Muscle of back (tissue), 13 donors: ENCODE measurements at places on chromosomes 5 and 9. TPM values are rescaled to one million over a fixed set of nuclear protein-coding genes. Genes with fewer than 3 reads are reported as not detected.

- no peak for DNase-seq
Observed at GRCh38 chr5:139561655-139562451, 714 bp downstream of the UBE2D2 start.

DNA sequence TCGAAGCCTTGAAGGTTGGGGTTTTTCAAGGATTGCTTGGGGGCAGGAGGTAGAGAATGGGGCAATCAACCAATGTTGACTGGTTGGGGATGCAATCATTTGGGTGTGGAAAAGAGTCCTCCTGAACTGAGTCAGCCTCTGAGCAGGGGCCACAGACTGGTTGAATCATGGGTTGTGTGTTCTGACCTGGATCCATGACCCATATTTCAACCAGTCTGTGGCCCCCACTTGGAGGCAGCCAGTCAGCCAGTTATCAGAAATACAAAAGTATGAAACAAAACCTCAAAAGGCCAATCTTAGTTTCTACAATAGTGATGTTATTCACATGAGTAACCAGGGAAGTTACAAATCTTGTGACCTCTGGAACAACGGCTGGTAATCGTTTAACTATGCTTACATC is 81.4 kb upstream of the RANBP6 start:
- DNase-seq = no peak

DNA sequence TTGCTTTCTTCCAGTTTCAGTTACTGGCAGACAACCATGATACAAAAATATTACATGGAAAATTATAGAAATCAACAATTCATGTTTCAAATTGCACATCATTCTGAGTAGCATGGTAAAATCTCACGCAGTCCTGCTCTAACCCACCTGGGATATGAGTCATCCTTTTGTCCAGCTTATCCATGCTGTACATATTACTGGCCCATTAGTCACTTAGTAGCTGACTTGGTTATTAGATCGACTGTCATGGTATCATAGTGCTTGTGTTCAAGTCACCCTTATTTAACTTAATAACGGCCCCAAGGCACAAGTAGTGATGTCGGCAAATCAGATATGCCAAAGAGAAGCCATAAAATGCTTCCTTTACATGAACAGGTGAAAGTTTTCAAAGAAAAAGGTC is 41.2 kb downstream of the NADK2 start:
- no peak for DNase-seq

- DNase-seq = no peak
Observed at GRCh38 chr9:97220894-97221477, 86.5 kb upstream of the CCDC180 start.

DNA sequence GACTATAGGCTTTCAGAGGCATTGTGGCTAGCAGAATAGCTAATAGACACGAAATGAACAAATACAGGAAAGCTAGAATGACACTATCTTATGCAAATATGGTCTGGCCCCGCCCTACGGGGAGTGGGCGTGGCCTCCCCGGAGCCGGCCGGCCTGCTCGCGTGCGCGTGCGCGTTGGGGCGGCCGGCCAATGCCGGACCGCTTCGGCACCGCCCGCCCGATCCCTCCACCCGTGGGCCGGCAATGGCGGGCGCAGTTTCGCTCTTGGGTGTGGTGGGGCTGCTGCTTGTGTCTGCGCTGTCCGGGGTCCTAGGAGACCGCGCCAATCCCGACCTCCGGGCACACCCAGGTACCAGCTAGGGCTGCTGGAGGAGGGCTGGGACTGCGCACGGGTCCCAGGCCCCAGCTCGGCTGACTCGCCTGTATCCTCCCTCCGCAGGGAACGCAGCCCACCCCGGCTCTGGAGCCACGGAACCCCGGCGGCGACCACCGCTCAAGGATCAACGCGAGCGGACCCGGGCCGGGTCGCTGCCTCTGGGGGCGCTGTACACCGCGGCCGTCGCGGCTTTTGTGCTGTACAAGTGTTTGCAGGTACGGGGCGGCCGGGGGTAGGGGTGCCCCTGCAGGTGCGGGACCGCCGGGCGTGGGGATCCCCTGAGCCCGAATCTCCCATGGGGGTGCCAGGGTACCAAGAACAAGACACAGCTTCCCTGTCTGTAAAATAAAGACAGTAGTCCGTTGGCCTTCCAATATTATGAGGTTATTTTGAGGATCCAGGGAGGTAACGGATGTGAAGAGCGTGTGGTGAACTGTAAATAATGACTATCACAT is at the start of gene CCDC107:
CCDC107 (plus strand) TSS at position 156 of the 831 bp plus-strand sequence; CDS start at position 244, 88 bp downstream.
- DNase-seq = peak; percentile 94

GRCh38 chr9:114472765-114473446 is 32.4 kb downstream of the WHRN start:
- no peak for DNase-seq

Gene FAM169A
- 1.2 TPM for polyA plus RNA-seq

Gene GMCL2
- polyA plus RNA-seq = not detected

Gene PCDHB10
- 4.8 TPM for polyA plus RNA-seq

Gene AMACR
- 7.6 TPM for polyA plus RNA-seq

Gene PLEKHG4B
- 0.71 TPM for polyA plus RNA-seq

DNA sequence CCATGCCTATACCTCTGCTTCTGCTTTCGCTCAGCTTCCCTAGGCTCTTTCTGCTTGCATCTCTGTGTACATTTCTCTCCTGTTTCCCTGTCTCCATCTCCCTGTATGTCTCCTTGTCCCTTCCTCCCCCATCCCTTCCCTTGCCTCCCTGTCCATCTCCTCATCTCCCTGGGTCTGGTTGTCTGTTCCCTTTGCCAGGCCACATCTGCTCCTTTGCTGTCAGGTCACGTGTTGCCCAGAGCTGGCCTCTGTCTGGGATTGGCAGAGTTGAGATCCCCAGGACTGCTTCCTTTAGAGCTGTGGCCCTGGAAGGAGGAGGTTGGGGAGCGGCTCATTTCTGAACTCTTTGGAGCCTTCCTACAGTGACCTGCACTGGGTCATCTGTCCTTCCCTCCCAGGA is 31.8 kb upstream of the PTGS1 start:
- no peak for DNase-seq

DNA sequence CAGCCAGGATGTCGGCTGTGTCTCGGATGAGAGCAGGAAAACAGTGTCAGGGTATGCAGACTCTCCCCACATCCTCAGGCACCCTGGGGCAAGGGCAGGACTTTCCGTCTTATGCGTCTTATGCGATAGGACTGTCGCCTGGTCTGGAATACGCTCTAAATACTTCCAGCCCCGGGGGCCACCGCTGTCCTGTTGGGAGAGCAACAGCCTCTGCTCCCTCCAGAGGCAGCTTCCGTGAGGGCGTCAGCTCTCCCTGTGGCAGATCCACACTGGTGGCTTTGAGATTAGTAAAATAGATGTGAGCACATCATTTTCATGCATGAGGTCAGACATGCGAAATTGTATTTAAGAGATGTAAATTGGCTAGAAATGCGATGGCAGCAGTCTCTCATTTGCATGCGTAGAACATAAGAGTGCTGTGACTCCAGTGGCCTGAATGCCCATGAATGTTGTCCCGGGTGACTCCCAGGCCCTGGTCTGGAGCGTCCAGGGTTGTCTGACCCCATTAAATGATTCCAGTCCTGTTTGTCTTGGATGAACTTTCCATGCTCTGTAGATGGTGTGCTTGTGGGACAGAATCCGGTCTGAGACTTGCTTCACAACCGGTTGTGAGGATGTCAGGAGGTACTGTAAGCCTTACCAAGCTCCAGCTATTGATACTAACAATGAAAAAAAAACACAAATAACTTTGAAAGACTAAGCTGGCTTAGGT is 228.2 kb downstream of the SYK start:
- DNase-seq = no peak

Gene CLIC3
- 0.61 TPM for polyA plus RNA-seq

GRCh38 chr9:121749614-121750013 is 98.2 kb downstream of the DAB2IP start:
- no peak for DNase-seq

- DNase-seq = no peak
Observed at GRCh38 chr9:18947892-18948339, 85.1 kb downstream of the SAXO1 start.
